ENCODE measurements at places on chromosomes 7 and 10.

- peak; percentile 44 for DNase-seq
Observed at GRCh38 chr7:34823650-34824258, 165.7 kb downstream of the NPSR1 start.

DNA sequence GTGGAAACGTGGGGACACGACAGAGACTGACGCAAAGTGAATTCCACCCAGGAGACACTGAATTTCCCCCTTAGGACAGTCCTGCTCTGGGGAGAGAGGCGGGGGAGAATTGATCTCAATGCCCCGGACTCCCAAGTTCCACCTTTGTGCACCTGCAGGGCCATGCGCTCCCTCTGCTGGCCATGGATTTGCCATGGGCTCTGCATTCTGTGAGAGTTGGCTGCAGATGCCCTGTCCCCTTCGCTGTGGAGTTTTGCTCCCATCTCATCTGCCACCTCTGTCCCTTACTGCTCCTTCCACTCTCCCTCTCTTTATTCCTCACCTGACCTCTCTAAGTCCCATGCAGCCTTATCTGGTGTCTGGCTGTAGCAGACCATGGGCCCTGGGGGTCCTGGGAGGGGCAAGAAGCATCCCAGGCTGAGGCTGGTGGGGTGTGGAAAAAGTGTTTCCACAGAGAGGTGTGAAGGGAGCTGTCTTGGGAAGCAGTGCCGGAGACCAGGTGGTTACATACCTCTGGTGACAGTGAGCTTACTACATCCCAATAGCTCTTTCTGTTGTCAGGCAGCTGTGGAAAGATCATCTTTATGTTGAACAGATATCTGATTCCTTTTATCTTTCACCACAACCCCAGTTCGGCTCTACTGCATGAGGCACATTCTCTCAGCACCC, 14.3 kb downstream of the GHRHR start:
- DNase-seq = no peak

DNA sequence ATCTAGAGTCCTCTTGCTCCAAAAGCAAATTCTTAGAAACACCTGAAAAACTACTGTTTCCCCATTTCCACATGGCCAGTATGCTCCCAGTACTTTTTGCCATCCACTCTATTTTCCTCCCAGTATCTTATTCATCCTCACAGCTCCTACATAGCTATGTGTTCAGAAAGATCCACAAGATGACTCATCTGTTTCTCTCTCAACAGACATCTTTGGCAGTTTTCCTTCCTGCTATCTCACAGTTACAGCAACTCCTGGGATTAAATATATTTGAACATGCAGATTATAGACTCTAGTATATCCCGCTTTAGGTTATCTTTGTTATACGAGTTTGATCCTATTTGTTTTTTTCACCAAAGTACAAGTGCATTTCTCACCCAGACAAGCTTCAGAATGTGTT, 675.6 kb upstream of the POT1 start:
- no peak for DNase-seq

- no peak for DNase-seq
Observed at GRCh38 chr7:1388703-1389335, 70.5 kb downstream of the MICALL2 start.

- DNase-seq = no peak
Observed at GRCh38 chr7:127886248-127886647, 145.0 kb downstream of the LRRC4 start.

DNA sequence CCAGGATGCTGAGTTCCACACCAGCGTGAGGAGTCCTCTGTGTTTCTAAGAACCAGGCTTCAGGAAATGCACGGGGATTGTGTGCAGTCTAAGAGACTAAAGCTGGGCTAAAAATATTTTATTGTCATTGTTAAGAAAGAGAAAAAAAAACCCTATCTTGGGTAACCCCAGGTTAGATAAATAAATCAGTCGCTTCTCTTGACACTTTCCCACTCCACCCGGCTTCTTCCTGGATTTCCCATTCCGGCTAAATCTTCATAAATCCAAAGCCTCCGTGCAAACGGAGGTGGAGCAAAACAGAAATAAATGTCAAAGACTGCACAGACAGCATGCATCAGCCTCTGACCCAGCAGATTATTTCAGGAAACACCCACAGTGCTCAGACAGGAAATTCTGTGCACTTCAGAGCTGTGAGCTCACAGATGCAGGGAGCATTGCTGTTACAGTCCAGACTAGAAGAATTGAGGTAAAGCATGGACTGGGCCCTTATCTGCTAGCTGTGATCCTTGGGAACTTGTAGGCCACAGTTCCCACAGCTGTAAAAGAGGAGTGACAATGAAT, 44.8 kb upstream of the GRID1 start:
- peak; percentile 41 for DNase-seq

DNA sequence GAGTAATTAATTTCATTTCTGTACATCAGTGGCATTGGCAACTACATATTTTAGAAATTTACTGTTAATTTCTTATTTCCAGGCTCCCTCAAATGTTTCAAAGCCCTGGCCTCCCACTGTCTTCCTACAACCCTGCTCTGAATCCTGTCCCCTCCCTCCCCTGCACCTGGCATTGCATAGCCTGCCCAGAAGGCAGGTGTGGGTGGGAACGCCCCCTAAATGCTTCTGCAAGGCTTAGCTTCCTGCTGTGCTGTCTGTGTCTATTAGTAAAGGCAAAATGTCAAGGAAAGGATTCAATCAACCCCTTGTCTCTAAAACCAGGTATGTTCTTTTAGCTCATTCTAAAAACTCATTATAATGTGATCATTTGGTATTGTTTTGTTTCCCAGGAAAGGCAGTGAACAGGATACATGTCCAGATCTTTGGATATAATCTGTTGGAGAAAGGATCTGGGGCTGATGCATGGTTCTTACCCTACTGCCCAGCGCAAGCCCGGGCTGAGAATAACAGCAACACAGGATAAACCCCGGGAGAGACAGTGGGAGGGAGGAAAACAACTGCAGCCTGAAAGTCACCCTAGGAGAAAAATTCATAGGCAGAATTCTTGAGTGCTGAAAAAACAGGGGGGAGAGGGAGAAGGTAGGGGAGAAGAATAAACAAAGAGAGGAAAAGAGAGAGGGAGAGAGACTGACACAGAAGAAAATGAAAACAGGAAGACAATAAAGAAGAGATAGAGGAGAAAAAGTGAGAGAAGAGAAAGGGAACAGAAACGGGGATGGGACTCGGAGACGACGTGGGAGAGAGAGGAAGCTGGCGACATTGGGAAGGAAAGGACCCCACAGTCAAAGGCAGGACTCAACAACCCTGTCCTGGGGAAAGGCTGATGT, 589 bp downstream of the ZNF488 start:
- no peak for DNase-seq

DNA sequence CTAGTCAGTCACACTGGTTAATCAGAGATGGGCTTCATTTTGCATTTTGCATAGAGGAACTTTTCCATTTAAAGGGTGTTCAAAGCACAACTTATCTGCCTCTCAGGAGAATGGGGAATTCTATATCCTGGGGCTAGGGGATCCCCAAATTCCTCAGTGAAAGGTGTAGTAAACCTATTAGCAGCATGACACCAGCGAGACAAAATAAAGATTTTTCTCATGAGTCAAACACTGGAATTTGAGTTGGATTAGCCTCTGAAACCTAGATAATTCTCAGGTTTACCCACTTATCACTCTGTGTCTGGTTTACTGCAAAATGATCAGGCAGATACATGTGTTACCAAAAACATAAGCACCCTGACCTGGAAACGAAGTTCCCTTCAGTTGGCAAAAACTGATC, 2.1 kb downstream of the AFAP1L2 start:
- no peak for DNase-seq

- DNase-seq = peak; percentile 19
Observed at GRCh38 chr10:6518791-6519429, 61.2 kb downstream of the PRKCQ start.

DNA sequence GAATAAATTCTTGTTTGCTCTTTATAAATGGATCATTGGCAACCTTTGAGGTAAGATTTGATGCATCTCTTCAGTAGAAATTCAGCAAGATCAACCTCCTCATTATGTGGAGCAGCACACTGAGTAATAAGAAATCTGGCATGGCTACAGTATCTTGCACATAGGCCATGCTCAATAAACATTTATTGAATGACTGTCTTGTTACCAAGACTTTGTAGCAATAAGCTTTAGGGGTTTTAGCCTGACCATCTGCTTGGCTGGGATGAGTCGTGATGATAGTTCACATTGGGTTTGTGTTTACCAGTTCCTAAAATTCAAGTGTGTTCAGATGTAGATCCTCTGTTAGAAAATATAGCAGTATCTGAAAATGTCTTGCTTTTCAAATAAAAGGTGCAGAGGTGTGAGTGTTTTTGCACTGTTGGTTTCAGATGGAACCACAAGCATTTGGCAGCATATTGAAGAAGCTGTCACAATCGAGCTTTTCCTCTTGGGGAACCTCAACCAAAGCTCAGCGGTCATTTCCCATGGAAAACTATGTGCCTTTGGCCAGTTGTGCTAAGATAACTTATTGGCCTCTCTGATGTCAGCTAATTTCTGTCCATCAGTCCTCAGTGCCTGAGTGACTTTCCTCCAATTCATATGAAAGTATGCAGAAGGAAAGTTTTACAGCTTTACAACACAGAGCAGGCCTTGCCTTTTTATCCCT, 442.6 kb downstream of the GFRA1 start:
- DNase-seq = no peak

DNA sequence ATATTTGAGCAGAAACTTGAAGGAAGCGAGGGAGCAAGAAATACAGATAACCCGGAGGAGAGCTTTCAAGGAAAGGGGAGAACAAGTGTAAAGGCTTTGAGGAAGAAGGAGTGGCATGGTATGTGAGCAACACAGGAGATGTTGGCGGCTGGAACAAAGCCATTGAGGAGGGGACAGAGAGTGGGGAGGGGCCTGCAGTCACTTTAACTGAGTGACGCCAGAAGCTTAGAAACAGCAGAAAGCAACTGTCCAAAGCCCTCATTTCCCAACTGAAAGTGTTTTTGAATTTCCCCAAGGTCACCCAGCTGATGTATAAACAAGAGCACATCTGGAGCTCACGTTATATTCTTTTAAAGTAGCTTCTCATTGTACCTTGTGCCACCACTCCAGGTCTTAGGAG, 19.1 kb downstream of the AUTS2 start:
- no peak for DNase-seq

DNA sequence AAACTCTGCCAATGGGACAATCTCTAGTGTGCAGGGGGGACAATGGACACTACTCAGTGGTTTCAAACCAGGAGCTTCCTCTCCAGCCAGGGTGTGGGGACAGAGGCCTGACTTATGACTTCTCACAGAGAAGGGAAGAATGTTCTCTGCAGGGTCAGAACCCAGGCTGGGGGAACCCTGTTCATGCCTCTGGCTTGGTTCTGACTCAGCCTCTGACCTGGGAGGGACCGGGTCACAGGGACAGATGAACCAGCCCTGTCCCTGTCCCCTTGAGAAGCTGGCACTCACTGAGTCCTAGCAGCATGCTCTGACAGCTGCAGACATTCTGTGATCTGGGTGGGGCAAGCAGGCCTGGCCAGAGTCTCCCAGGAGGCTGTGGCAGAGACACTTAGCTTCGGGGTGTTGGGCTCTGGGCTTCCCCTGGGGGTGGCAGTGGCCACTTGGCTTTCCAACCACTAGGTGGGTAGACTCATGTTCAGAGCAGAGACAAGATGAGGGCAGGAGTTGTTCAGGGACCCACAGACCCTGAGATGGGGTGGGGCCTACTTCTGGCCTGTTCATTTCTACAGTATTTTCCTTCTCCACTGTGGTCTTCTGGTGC, 13.6 kb downstream of the TSPAN15 start:
- peak; percentile 8 for DNase-seq

DNA sequence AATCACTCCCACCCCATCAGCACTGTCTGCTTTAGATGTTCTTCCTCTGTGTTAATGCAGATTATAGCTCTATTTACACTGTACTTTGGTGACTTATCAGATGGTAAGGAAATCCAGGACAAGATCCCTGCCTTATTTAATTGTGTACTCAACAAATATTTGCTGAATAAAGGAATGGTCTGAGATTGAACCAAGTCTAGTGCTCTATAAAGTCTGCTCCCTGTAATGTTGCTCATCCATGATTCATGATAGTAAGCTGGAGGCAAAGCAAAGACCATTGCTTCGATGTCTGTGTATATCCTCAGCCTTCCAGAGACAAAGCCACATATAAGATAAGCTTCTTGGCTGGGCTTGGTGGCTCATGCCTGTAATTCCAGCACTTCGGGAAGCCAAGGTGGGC, 33.5 kb downstream of the PLCE1 start:
- no peak for DNase-seq

GRCh38 chr10:71394926-71395562, 1.7 kb upstream of the CDH23 start:
- DNase-seq = no peak

DNA sequence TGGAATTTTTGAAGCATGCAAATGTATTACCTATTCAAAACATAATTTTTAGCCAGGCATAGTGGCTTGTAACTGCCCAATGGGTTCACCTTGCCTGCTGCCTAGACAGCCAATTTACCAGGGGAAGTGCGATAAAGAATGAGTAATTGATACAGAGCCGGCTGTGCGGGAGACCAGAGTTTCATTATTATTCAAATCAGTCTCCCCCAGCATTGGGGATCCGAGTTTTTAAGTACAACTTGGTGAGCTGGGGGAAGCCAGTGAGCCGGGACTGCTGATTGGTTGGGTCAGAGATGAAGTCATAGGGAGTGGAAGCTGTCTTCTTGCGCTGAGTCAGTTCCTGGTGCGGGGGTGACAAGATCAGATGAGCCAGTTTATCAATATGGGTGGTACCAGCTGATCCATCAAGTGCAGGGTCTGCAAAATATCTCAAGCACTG, 29.1 kb upstream of the NRBF2 start:
- no peak for DNase-seq

GRCh38 chr10:57706016-57706415, 561.7 kb downstream of the IPMK start:
- no peak for DNase-seq
